ENCODE measurements at places on chromosomes 1 and 21.
A peak's percentile ranks its signal among the peaks of the same experiment; 100 is the strongest.

- DNase-seq, result no peak
Measured at GRCh38 chr1:21341022-21341421, 50.8 kb upstream of the ECE1 start.

- DNase-seq, result no peak
Measured at GRCh38 chr1:230067419-230067870, 407 bp downstream of the GALNT2 start.

GRCh38 chr1:91609551-91609950 is 108.9 kb downstream of the CDC7 start:
- peak; percentile 69 for DNase-seq

DNA sequence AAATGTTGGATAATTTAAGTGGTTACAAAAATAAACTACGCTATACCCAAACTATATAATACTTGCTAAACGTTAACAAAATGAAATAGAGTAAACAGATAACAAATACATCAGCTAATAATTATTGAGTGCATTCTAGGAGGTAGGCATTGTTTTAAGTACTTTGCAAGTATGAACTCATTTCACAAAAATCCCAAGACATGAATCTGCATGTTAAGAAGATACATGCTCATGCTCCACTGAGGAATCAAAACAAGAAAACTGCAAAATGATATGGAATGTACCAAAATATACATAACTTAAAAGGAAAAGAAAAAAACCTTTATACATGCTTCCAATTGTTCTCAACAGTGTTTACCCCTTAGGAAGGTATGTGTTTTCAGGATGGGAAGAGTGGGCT is 2.5 kb downstream of the FRRS1 start:
- no peak for DNase-seq

DNA sequence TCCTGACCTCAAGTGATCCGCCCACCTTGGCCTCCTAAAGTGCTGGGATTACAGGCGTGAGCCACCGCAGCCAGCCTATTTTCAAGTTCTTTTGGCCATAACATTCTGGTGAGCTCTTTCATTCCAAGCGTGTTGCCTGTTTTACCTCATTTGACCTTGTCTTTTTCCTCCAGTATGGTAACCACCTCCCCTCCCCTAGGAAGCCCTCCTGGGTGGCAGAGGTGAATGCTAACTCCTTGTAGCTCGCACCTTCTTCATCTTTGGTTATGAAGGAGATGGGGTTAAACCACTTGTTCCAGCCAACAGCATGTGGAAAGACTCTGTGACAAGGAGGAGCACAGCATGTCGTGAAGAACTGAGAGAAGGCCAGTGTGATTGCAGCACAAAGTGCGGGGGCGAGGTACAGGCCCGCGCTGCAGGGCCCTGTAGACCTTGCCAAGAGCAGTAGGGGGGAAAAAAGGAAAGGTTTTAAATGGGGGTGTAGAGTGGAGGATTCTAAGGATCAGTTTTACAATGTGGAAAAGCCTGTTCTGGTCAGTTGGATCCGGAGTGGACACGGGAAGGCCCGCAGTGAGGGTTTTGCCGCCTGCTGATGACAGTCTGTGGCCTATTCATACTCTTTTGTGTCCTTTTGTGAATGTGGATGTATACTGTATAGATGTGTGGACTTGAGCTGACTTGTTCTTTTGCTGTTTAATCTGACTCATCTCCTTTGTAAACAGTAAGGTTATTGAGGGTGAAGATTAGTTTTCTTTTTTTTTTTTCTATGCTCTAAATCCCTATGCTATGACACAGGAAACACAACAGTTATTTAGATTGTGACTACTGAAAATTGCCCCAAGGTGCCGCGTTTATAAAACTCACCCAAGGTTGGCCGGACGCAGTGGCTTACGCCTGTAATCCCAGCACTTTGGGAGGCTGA is 7.5 kb upstream of the ZNF436 start:
- peak; percentile 90 for DNase-seq

- no peak for DNase-seq
Measured at GRCh38 chr21:34135330-34135729, 62.0 kb downstream of the MRPS6 start.

- DNase-seq, result no peak
Measured at GRCh38 chr1:36919491-36920145, 114.7 kb downstream of the GRIK3 start.

DNA sequence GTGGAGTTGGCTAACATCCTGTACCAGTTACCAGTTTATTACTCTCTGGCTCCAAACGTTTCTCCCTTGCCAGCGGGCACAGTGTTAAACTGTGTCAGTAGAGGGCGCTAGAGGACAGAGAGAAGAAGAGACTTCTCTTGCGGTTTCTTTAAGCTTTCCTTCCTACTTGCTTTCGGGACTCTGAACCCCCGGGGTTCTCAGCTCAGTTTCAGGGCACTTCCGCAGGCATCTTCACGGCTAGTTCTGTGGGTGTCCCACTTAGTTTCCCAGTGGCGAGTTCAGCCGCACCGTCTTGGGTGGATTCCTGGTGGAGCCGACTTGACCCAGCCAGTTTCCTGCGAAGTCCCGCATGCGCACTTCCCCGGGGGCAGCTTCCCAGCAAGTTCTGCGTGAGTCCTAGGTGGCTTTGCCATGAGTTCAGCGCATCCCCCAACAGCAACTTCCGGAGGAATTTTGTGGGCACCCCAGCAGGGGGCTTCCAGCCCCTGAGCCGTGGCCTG is 37.9 kb upstream of the BTG2 start:
- DNase-seq, result peak; percentile 62

GRCh38 chr1:65471861-65472332 is 51.4 kb downstream of the LEPR start:
- no peak for DNase-seq

DNA sequence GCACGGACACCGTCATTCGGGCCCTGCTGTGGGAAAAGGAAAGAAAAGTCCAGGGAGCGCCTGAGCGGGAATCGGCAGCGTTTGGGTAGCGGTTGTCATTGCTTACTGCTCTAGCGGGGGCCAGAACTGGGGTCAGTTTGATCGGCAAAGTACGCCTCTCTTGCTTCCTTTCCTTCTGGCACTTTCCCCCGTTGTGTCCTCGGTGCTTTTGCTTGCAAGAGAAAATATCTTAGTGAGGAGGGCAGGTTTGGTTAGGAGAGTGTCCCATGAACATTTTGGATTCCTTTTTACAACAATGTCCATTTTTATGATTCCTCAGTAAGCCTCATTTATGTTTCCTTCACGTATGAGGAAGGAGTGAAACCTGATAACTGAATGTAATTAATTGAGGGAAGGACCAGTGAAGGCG is 670 bp downstream of the ST3GAL3 start:
- DNase-seq, result peak; percentile 42

- DNase-seq, result peak; percentile 44
Measured at GRCh38 chr1:18998016-18998724, 41.7 kb upstream of the IFFO2 start.

DNA sequence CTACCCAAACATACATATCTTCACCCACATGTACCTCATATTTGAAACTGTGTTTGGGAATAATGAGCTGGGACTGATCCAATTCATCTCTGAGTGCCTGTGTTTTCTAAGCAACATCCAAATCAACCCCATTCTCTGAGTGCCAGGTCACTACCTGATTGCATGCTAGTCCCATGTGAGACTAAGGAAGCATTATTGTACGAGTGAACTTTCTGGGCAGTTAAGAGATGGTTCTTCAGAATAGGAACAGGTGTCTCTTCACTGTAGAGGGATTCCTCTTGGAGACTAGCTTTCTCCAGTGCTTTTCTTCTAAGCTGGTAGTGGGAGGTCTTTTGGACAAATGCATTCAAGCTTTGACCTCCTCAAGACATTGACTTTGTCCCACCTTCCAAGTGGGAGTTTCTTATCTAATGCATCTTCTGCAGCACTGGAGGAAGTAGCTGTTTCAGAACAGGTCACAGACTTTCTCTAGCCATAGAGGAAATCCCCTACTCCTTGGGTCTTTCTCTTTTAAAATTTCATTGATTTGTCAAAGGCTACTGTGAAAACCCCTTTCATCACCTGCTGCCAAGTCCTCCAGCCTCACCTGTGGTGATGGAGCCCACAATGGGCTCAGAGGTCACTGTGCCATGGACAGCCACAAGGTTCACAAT is 172.0 kb upstream of the KIAA0040 start:
- no peak for DNase-seq

DNA sequence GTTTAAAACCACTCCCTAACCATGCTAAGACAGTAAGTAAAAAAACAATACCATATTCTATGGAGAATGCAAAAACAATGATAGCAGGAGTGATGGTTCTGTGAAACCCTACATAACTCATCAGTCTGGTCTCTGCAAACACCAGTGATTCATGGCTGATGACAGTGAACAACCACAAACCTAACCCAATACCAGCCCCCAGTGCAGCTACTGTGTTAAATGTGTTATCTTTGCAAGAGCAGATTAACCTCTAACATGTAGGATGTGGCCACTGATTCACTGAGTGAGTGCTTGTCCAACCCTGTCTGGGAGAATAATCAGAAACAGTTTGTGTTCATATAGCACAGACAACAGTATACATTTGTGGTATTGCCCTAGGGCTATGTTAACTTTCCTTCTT is 100.2 kb upstream of the COG2 start:
- peak; percentile 78 for DNase-seq

- DNase-seq, result peak; percentile 31
Measured at GRCh38 chr1:198030682-198031081, 113.5 kb downstream of the LHX9 start.

- no peak for DNase-seq
Measured at GRCh38 chr21:32100423-32100822, 178.4 kb downstream of the MIS18A start.
